NCI-H1105 treated with DMSO at 0.1 percent for 48 hours (cell line): ENCODE measurements at places on chromosomes 6 and 20.
A peak's percentile ranks its signal among the peaks of the same experiment; 100 is the strongest.

- no peak for DNase-seq
Observed at GRCh38 chr6:98904096-98904495, 43.6 kb downstream of the FBXL4 start.

GRCh38 chr20:63580796-63581461 lies 6.9 kb upstream of the HELZ2 start:
- peak; percentile 2 for DNase-seq

DNA sequence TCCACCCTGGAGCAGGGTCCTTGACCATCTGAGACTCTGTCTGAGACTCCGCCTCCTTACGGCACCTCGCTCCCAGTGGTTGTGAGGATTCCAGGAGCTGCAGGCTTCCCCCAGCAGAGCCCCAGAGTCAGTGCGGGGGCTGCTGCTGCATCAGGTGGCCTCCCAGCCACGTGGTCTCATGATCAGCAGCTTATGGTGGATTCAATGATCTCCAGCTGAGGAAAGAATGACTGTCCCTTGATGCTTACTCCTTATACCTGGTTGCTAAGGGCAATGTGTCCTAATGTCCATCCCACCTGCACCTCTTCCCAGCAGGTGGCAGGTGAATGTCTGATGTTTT lies 40.0 kb downstream of the SLC22A1 start:
- DNase-seq: no peak

GRCh38 chr6:55802259-55802658 lies 73.1 kb downstream of the BMP5 start:
- DNase-seq: no peak

DNA sequence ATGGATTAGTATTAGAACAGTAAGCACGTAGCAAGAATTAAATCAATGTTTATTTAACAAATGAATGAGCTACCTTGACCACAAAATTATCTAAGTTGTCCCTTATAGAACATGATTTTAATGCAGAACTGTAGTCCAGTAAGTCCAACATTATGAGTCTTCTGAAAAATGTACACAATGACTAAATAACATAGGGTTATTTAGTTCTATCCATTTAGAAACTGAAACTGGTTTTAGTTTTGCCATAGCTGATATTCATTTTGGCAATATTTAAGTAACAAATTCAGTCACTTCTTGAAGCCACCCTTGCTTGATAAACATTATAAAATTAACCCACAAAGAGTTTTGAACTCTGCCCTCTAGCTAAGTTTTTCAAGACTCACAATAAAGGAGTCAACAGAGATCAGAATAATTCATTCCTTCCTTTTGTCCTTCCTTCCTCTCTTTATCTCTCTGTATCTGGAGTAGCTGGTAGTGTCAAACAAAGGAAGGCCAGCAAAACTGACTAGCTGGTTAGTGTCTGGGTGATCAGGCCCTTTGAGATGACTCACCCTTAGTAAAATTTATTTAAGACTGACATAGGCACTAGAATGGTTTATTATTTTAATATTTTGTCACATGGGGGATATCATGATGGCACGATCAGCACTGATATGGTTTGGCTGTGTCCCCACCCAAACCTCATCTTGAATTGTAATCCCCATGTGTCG lies 115.1 kb downstream of the BTBD9 start:
- DNase-seq: no peak
